ENCODE measurements at places on chromosomes 3 and 15.

- DNase-seq: no peak
Measured at GRCh38 chr3:120435621-120436020, 15.2 kb downstream of the FSTL1 start.

- DNase-seq: no peak
Measured at GRCh38 chr3:125119752-125120378, 64.1 kb upstream of the HEG1 start.

GRCh38 chr15:63972801-63973200 lies 73.5 kb downstream of the DAPK2 start:
- no peak for DNase-seq

- DNase-seq: no peak
Measured at GRCh38 chr15:60419753-60420152, 22.0 kb upstream of the ANXA2 start.

DNA sequence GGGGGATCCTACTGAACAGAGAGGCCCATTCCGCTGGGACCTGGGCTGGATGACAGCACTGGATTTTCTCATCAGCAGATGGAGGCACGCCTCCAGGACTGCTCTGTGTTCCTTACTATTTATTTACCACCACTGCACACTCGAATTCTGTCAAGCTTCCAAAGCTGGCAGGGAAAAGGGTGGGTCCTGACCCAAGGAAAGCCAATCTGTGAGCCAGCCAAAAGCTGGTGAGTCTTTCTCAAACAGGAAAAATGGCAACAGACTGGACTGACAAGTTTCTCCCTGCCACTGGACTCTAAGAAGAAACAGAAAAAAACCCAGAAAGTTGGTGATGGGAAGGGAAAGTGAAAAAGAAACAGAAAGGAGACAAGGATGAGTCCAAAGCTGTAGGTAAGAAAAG lies 37.8 kb downstream of the CD47 start:
- no peak for DNase-seq

DNA sequence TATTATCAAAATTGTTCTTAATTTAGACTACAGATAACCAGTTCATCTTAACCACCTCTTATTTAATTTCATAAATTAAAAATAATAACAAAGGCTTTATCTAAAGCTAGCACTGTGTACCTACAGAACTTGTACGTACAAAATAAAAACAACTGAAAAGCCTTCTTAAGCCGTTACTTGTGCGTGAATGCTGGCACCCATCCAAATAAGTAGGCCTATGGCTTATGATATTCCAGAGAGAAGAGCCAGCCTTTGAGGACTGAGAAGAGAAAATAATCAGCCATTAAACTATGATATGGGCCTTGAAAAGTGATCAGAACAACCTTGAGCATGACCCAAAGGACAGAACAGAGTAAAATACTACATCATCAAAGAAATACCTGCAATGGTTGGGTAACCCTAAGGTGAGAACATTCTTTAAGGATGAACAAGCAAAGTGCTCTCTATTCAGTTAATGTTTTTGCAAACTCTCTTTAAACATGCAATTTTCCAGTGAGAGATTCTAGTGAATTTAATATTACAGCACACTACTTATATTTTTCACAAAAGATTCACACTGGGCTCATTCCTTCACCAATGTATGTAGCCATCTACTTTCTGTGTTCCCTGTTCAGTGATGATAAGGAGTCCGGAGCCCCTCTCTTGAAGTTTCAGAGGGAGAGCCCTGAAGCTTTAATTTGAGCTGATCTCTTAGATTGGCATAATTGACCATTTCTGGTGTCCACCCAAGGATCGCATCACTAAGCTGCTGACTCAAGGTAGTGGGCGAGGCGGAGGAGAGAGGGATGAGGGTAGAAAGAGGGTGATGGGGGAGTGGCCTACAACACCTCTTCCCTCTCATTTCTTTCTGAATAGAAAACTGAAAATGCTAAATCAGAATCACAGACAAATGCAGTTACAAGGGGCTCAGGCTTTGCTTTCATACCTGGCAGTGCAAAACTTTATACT lies 7.7 kb upstream of the ACTC1 start:
- DNase-seq: no peak

DNA sequence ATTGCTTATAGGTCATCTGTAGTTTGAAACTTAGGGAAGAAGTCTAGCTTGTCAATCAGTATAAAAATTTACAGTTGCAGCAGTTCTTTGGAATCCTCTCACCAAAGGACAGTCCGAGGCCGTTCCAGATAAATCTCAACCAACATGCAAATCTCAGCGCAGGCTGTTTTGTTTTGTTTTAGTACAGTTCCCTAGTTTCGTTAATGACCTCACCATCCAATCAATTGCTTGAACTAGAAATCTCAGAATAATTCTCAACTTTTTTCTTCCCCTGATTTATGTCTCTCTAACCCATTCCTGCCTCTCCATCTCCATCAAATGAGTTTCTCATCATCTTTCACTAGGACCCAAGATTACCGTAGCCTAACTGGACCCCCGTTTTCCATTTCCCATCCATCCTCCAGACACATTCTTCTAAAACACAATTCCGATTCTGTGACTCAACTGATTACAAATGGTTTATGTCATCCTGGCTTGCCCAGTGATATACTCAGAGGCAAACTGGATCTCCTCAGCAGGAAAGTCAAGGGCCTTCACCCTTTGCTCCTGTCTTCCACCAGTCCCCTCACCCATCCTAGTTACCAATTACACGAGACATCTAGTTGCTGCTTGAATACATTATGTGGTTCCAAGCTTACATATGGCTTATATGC lies 1.3 kb downstream of the SMCO1 start:
- DNase-seq: no peak

GRCh38 chr15:45521596-45522327 lies 793 bp downstream of the SLC30A4 start:
- no peak for DNase-seq

DNA sequence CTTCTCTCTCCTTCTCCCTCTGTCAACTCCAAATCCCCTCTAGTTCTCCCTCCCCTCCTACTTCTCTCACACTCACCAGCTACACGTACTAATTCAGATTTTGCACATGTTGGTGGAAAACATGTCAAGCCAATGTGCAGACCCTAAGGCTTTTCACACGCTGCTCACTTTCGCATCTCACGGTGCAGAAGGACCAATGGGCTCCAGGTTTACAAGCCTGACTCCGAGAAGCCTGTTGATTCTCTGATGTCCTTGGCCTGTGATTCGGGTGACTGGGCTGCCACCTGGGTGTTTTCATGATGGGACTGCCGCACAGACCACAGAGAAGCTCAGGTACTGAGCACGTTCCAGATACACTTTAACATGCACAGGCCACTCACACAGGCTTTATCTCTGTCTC lies 3.7 kb downstream of the FOXL2NB start:
- DNase-seq: no peak

DNA sequence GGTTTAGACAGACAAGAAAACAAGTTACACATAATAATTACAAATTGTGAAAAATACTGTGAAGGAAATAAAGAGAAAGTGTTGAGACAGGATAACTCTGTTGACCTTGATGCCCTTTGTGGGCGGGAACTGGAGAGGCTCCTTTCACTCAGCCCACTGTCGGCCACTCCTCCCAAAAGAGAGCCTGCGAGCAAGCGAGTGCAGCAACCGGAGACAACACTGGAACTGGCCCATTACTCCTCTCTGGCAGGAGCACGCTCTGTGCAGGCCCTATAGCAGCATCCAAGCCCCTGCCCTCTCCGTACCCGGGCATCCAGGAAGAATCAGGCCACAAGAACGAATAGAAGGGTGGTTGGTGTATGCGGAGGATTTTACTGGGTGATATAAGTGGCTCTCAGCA lies 16.2 kb upstream of the DUT start:
- DNase-seq: no peak

DNA sequence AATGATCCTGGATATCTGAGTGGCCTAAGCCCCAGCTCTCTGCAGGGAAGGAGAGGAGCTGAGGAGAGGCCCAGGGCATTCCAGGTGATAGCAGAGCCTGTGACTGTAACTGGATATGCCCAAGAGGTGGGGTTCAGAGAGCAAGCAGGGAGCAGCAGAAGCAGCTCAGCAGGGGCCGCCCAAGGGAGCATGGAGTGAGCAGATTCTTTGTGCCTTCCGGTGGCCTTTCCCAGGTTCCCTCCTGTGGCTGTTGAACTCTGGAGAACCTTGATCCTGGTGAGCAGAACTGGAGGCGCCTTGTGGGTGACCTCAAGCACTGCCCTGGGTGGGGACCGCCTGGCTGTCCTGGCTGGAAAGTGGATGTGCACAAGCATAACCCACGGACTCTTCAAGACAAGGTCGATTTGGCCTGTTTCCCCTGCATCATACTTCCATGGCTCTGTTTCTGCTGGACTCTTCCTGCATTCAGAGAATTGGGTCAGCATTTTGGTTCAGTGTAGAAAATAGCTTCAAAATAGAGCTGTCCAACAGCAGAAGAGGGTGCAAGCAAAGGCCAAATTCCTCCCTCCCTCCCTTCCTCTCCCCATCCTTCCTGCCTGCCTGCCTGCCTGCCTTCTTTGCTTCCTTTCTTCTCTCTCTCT lies 76.1 kb downstream of the ARNT2 start:
- DNase-seq: no peak

GRCh38 chr3:133038731-133039375 lies 662 bp downstream of the TMEM108 start:
- DNase-seq: peak; percentile 15

DNA sequence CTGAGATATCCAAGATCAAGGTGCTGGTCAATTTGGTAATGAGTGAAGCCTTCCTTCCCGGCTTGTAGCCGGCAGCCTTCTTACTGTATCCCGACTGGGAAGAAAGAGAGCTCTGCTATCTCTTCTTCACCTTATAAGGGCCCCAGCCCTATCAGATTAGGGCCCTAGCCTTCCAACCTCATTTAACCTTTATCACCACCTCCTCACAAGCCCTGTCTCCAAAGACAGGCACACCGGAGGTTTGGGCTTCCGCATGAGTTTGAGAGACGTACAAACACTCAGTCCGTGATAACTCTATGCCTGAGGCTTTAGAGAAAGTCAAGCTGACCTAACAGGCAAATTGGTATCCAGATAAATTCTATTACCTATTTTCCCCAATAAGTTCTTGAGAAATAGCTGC lies 243.9 kb downstream of the OPA1 start:
- DNase-seq: no peak

DNA sequence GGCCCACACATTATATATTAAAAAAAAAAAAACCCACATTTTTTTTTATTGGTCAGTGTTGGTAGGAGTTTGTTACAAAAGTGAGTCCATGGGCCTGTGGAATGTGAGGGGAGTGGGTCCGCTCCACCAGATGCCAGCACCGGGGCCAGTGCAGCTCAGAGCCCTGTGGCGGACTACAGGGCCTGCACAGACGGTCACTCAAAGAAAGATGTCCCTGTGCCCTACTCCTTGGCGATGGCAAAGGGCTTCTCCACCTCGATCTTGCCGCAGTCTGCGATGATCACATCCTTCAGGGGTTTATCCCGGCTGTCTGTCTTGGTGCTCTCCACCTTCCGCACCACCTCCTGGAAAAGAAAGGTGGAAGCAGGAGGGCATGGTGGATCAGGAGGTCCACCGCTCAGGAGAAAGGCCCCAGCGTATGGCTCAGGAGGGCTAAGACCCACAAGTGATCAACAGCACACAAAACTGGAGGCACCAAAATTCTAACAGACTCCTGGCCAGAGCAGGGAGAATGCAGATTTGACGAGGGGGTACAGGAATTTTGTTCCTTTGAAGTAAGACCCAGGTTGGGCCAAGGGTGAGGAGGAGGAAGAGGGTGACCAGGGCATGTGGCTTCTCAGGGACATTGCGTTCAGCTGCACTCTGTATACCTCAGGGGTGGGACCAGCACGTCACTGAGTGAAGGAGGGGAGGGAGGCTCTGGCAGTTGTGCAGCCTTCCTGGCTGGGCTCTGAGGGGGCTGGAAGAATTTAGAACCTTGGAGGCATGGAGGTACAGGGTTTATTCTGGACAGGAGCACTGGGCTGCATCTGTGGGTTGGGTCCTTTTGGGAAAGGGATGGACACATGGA lies 4.5 kb downstream of the SNX22 start:
- DNase-seq: no peak

DNA sequence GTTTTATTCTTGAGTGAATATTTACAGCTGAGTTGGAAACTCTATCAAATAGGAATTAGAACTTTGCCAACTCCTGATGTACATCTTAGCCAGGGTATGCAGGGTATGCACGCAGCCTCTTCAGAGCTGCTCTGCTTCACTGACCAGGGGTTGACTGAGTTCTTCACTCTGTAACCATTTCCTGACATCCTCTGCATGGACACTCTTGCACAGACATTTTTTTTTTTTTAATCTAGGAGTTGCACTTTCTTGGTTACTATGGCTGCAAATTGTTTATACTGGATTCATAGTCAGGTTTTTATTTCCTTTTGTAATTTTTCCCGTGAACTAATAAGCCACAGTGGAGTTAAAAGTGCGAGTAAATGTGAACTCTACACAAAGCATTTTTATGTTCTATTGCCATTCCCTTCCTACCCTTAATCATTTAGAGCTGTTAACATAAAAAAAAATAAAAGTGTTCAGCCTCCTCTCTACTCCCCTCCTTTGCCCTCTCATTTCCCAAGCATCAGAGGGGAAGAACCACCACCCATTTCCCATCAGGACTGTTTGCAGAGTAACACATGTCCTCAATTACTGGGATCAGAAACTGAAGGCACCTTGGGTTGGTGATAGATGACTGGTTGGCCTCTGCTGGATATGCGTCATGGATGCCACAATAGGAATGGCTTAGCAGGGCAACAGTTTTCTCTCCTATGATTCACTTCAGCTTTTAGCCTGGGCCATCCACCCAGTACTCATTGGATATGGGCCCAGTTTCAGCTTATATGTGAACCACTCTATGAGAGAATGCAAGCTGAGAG lies 54.0 kb downstream of the DUT start:
- no peak for DNase-seq

GRCh38 chr3:111967651-111968274 lies 11.1 kb upstream of the ABHD10 start:
- peak; percentile 71 for DNase-seq
